IMR-90 (cell line): ENCODE measurements at places on chromosomes 7 and 10. TPM values are rescaled to one million over a fixed set of nuclear protein-coding genes. Genes with fewer than 3 reads are reported as not detected.

The HMX2 gene
- not detected in 2 replicates for total RNA-seq

The MACC1 gene
- total RNA-seq, result under 0.01 TPM in 2 replicates

The HOXA7 gene
- under 0.01 and 0.18 TPM in 2 replicates for total RNA-seq

The PNLIPRP3 gene
- not detected in 2 replicates for total RNA-seq

The CRHR2 gene
- not detected in 2 replicates for total RNA-seq

The NEBL gene
- total RNA-seq, result under 0.01 TPM in 1 of 2 replicates, not detected in the other

The C10orf62 gene
- total RNA-seq, result not detected in 2 replicates

The MYL10 gene
- total RNA-seq, result not detected in 2 replicates

The RBM17 gene
- 24.6 and 35.6 TPM in 2 replicates for total RNA-seq

The CRTAC1 gene
- not detected in 2 replicates for total RNA-seq

The ADRB1 gene
- not detected in 2 replicates for total RNA-seq

The CRCP gene
- total RNA-seq, result 37.5 and 37.8 TPM in 2 replicates

The FAM13C gene
- 2.9 and 3.3 TPM in 2 replicates for total RNA-seq

The HOXA3 gene
- 0.83 and 0.90 TPM in 2 replicates for total RNA-seq

The TMEM72 gene
- not detected in 2 replicates for total RNA-seq

The NXPH1 gene
- not detected in 2 replicates for total RNA-seq
